Endodermal cell (in vitro differentiated cells): ENCODE measurements at places on chromosomes 1 and 21.
A peak's percentile ranks its signal among the peaks of the same experiment; 100 is the strongest.

GRCh38 chr1:206793620-206794019 is 21.3 kb upstream of the IL10 start:
- no peak for DNase-seq

GRCh38 chr1:78009276-78009675 is 4.5 kb downstream of the DNAJB4 start:
- no peak for DNase-seq

- no peak for DNase-seq
Measured at GRCh38 chr21:34027721-34028461, 45.5 kb upstream of the MRPS6 start.

DNA sequence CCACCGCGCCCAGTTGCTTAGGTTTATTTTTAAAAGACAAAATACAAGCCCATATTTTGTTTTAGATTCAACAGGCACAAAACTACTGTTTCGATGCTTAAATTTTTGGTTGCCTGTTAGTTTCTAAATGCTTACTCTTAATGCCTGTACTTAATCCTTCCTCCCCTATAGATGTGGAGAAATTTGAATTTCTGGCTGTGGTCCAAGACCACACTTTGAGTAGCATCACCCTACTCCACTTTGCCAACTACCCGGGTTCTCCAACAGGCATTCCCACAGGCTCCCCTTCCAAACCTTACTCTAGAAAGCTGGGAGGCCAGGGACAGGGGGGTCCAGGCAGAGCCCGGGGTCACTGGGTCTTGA is 20.0 kb downstream of the LACTBL1 start:
- DNase-seq, result no peak

DNA sequence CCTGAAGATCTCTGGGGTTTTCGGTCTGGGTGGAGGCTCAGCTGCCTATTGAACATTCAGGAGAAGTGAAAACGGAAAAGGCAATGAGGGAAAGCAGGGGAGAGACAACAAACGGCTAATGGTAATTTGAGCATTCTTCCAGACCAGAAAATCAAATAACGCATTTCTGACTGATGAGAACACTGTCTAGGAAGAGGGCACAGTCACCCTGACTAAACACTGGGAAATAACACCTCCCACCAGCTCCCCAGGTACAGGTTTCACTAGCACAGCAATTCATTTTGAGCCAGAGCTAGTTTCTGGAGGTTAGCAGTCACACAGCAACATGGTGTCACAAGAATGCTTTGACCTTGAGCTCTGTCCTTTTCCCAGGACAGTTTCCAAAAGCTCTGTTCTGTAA is 21.1 kb downstream of the NCF2 start:
- DNase-seq, result peak; percentile 32

DNA sequence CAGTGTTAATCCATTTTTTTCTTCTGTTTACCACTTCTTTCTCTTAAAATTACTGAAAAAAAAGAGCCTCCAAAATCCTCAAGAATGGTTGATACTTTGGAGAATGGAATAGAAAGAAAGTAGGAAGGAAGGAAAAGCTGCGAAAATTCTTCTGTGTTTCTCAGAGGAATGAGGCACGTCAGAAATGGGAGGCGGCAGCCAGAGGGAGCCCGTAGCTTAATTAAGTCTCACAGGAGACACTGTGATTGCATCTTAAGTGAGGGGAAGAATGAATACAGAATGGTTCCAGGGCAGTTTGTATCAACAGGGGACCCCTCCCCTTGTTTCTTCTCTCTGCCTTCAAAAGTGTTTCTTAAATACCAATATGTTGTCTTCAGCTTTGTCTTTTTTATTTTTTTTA is 1099.5 kb downstream of the PLA2G4A start:
- DNase-seq, result peak; percentile 77

GRCh38 chr1:153985941-153986761 is at the start of gene RAB13:
TSS of gene RAB13 (minus strand) at chr1:153986339. CDS start at chr1:153986236, 103 bp downstream.
- peak; percentile 96 for DNase-seq

- DNase-seq, result peak; percentile 75
Measured at GRCh38 chr1:41361495-41362356, 492 bp downstream of the FOXO6 start.

DNA sequence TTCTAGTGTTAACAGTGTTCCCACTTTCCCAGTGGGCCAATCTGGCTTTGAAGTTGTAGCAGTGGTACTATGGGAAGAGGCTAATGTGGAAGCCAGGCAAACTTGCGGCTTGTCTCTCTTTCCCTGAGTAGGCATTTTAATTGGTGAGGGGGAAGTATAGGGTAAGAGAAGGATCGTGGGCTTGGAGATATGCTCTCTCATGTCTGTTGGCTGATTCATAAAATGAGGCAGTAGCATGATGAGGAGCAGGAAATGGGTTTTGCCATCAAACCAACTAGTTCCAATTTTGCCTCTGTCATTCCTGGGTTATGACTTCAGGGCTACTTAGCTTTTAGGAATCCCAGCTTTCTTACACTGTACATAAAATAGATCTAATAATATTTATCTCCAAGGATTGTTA is 12.1 kb downstream of the C8A start:
- DNase-seq, result no peak

GRCh38 chr21:24150753-24151152 is 1456.5 kb downstream of the MRPL39 start:
- DNase-seq, result no peak

- DNase-seq, result no peak
Measured at GRCh38 chr1:108117945-108118902, 81.9 kb downstream of the SLC25A24 start.

DNA sequence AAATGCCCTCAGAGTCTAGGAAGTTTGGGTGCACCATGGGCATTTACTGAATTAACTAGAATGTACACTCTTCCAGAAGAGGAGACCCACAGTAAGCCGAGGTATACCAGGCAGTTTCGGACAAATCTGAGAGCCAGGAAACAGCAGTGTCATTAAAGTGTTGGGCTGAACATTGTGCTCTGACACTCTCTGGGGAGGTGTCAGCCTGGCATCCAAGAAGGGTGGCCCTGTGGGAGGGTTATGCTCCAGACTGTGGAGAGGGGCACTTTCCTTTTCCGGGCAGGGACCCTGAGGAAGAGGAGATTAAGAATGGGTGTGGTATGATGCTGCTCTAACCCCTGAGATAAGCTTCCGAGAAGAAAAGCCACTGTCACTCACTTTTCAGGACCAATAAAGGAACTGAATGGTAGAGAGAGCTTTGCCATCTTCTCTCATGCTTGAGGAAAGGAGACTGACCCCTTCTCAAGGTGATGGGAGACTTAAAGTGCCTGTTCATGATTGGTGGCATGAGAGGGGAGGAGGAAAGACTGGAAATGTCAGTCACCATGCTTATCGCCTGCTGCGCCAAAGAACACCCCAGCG is 98.2 kb downstream of the UCK2 start:
- no peak for DNase-seq

GRCh38 chr1:227450489-227450888 is 112.9 kb upstream of the ZNF678 start:
- no peak for DNase-seq

DNA sequence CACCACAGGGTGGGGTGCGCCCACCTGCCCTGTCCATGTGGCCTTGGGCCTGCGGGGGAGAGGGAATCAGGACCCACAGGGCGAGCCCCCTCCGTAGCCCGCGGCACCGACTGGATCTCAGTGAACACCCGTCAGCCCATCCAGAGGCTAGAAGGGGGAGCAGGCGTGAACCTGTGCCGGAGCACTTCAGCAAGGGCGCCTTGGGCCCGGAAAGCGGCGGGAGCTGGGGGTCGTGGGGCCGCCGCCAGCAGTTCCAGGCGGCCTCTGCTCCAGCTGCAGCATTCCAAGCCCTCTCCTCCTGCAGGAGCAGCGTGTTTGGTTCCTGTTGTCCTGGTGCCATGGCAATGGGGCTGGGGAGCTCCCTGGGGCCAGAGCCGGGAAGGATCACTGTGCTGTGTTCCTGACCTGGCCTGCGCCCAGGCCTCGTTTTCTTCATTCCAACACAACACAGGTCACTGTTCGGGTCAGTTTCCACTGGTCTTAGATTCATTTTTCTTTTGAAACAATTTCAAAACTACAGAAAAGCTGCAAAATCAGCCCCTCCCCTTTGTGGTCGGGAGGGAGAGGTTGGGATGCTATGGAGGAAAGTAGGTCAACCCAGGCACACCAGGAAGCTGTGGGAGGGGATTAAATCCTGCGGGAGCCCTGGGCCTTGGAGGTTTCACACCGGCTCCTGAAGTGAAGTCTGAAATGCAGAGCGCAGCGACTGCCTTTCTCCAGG is 18.8 kb downstream of the SLX9 start:
- no peak for DNase-seq

DNA sequence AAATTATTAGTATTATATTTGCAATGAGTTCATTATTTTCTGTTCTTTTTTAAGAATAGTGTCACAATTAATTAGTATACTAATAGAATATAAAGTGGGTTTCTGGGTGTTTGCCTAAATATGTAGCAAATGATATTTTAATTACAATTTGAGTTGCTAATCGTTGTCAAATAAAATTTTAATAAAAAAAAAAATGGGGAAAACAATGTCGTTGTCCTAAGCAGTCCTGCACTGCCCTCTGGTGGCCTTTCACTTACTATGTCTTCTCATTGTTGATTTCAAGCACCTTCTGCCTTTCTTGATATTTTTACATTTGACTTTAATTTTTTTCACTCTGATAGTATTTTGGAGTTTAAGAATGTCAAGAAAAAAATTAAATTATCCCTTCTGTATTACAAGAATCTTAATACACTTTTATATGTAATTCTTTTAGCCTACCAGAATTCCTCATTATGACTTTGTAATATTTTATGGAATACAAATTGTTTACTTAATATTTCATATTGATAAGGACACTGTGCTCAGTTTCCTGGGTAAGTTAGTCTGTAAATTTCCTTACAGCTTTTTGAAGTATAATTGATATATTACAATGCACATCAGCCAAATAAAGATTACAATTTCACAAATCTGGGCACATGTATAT is 104.5 kb upstream of the FMN2 start:
- peak; percentile 71 for DNase-seq

DNA sequence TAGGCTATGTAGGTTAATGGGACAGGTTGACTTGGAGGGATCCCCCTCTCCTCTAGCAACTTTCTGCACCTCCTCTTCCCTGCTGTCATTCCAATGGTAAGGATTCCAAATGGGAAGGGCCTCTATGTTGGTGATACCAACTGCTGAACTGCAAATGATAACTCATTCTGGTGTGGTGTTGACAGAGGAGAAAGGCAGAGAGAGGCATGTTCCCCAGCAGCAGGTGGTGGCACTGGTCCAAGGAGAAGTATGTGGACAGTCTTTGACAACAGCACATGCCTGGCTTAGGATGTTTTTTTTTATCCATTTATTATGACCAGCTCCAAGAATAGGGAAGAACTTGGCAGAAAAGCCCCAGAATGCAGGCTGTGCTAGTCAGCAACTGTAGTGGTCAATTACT is 19.6 kb upstream of the SPAG17 start:
- no peak for DNase-seq

- no peak for DNase-seq
Measured at GRCh38 chr1:192159014-192159413, 752 bp downstream of the RGS18 start.

- DNase-seq, result peak; percentile 71
Measured at GRCh38 chr21:17612023-17612564, 607 bp downstream of the BTG3 start.

- peak; percentile 3 for DNase-seq
Measured at GRCh38 chr1:230831771-230832170, 36.5 kb downstream of the C1orf198 start.

- DNase-seq, result no peak
Measured at GRCh38 chr1:24409535-24409934, 4.0 kb downstream of the STPG1 start.

DNA sequence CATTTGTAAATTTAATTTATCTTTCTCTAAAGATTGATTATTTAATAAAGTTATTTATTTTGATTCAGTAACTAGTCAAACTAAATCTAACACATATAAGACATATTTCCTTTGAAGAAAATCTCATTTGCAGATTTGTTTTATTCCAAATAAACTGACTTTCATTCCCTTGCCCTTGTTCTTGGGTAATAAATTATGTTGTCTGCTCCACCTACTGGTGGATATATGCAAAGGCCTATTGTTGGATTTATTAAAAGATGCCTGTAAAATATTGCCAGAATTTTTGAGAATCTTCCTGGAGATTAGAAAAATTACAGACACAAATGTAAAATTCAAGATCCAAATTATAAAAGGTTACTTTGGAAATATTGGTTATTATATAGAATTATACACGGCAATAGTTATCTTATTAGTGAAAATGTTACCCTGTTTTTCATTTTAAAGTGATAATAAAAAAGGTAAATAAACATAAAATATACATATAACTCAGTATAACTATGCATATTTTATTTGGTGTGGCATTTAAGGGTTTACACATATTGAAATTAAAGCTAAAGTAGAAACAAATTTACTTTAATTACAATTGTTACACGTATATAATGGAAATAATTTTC is 116.1 kb downstream of the SPATA17 start:
- no peak for DNase-seq

GRCh38 chr21:33037501-33037900 is 11.8 kb downstream of the OLIG2 start:
- no peak for DNase-seq

DNA sequence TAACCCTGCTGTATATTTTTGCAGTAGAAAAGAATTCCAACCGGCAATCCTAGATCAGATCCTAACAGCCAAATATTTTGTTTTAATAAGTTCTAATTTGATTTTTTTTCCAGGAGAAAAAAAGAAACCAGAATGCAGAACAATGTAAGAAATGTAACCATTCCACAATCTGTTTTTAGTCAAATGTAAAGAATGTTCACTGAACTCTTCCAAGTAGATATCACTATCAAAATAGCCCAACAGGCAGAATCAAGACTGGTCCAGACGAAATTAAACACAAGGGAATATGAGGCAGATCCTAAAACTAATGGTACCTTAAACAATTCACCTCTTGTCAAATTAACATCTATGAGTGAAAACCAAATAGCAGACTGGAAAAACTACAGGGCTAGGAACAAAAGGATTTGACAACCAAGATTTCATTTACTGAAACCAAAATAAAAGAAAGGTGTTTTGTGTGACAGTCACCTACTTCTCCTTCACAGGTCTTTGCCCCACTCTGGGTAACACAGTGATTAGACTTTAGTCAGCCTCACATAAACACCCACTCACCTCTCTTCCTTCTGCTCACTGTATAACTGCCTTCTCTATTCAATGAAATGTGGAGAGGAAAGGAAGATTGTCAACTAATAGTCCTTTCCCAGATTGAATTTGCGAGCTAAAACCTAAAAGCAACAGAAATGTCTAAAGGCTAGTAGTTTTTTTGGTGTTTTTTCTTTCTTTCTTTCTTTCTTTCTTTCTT is 137.9 kb downstream of the FAF1 start:
- no peak for DNase-seq
